ENCODE measurements at places on chromosomes 12 and 14.

DNA sequence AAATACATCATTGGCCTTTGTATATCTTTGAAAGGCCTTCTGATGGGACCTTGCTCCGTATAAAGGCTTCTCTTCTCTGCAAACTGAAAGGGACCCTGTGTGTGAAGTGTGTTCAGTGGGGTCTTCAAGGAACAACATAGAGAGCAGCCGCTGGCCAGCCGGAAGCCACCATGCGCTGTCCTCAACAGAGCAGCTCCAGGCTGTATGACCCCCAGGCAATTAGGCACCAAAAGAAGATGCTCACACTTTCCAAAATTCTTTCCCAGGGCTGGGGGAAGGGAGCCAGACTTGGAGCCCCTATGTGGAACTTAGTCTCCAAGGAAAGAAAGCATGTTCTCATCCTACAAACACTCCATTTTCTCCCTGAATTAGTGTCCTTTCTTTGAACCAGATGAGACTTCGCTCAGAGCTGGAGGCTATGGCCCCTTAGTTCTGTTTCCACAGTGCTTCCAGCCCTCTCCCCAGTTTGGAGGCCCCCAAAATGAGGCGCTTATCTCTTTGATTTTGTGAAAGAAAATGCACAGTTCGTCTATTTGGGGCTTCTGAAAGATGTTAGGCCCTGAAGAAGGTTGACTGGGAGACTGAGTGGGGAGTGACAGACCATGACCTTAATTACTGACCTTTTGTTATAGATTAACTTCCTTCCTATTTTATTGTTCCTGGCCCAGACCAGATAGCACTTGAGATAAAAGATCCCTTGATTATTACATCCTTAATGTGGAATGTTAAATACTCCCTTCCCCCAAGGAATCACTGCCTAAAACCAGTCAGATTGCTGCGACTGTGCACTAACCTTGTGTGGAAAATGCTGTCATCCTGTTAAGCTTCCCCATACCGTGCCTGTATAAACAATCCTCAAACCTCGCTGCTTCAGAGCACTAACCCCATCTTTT, 128.3 kb upstream of the FGD4 start:
- no peak for DNase-seq

DNA sequence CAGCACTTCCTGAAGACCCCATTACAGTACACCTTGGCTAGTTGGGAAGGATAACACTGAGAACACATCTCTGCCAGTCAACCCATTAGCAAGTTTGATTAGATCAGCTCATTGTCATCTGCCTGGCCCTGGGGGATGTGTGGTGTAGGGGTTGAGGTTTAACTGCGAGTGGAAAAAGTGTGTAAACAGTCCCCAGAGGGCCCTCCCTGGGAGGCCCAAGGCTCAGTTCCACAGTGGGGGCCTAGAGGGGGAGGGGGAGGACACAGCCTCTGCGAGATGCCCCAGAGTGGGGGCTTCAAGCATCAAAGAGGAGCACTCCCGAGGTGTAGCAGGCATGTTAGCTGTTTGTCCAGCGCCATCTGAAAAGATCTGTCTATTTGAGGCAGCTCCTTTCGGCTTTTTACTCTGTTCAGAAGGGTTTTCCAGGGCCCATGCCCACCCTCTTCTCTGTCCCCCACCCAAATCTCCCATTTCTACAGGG, 344 bp downstream of the LPAR5 start:
- peak; percentile 54 for DNase-seq

GRCh38 chr14:104142136-104142945, 4.0 kb downstream of the KIF26A start:
- DNase-seq = no peak

- no peak for DNase-seq
These were observed 219.1 kb upstream of the PKP2 start for GRCh38 chr12:33115716-33116115.

DNA sequence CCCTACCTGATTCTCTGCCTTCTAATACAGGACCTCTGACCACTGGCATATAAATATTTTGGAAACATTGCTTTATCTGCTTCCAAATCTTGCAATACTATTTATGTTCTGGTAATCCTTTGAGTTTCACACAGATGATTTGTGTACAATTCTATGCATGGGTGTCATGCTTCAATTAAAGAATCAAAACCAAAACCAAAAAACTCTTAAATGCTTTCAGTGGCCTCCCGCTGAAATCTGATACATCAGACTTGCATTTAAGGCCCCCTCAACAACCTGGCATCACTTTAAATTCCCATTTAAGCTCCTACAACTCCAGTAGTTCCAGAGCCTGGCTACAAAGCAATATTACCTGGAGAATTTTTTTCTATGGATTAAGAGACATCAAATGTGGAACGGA, 221.7 kb upstream of the NAV3 start:
- DNase-seq = no peak

DNA sequence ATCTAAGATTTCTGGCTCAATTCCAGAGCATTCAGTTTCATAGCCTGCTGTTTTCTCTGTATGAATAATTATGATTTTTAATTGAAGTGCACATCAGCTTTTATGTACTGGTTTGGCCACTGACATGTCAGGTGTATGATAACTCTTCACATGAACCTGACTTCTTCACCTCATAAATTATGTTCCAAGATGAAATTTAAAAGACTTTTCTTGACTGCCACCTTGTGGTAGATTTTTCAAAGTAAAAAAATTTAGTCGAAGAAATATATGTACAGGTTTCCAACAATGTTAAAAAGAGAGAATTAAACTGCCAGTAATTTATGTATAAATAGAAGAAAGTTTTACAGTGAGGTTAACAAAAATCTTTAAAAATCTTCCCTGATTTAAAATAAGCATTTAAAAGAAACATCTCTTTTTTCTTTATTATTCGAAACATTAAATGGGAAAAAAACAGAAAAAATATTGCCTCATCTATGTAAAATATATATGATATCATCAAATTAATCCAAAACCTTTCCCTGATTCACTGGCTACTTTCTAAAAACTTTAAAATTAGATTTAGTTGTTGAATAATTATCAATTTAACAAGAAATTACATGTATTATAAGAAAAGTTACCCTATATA, 124.9 kb upstream of the ATXN7L3B start:
- no peak for DNase-seq

DNA sequence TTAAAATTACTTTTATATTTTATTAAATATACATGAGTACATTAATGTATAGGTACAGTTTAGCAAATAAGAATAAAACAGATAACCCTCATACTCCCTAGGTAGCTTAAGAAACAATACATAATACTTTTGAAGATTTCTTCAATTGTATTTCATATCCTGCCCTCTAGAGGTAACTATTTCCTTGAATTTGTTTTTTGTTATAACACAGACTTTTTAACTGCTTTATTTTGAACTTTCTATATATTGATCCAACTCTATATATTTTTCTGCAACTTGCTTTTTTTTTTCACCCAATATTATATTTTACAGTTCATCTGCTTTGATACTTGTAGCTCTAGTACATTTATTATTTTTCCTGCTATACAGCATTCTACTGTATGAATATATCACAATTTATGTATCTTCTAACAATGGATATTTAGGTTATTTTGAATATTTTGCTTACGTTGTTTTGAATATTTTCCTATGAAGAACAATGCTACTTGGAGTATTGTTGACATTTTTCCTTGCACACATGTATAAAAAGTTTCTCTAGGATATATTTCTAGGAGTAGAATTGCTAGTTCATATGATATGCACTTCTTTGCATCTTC, 72.8 kb upstream of the ABCD2 start:
- DNase-seq = no peak

- no peak for DNase-seq
These were observed 629.3 kb downstream of the DIO2 start for GRCh38 chr14:79581912-79582576.

DNA sequence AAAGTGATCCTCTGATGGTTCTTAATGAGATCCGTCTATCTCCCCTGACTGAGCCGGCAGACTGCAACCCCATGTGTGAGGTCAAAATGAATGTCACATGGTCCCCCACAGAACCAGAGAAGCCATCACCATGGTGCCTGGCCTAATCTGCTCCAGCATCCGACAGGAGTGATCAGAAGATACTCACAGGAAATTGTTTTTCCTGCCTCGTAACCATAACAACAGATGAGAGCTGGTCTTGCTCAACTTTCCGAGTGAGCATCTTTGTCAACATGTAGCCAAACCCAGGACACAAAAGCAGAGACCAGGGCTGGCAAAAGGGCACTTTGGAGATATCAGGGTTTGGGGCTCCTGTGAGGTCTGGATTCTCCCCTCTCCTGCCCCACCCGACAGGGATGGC, 72.1 kb upstream of the C14orf180 start:
- DNase-seq = no peak

DNA sequence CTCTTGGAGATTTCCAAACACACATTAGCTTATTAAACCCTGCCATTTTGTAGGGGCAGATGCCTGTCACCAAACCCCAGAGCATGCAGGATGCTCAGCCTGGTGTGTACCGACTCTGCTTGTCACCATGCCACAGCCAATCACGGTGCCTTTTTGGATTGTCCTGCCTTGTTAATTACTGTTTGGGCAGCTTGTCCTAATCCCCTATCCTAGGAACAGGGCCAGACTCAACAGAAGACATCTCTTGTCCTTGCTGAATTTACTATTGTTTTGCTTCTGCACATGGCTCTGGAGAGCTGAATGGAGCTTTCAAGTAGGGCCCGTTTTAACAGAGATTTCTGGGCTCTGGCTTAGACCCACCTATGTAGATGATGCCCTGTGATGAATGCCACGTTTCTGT, 388.5 kb downstream of the AACS start:
- DNase-seq = no peak

GRCh38 chr14:45251912-45252311, 1.1 kb downstream of the MIS18BP1 start:
- DNase-seq = no peak

DNA sequence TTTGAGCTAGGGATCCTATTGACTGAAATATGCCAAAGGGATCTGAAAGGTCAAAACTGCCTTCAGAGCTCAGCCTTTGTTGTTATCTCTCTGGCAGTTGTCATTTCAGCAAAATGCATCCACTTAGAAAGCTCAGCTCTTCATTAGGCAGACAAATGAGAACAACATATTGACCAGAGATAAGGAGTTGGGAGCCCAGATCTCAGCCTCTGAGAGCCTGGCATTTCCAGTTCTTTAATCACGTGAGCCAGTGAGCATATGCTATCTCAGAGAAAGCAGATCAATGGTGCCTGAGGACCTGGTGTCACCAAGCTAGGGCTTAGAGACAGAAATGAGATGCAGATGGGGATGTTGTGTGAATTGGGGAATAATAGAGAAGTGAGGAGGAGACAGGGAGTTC, 101.1 kb downstream of the DAD1 start:
- no peak for DNase-seq

GRCh38 chr12:67456431-67456901, 187.3 kb downstream of the CAND1 start:
- DNase-seq = no peak

- no peak for DNase-seq
These were observed 10.6 kb upstream of the MLXIP start for GRCh38 chr12:122067966-122068365.

- no peak for DNase-seq
These were observed 190.1 kb downstream of the MED13L start for GRCh38 chr12:116087399-116087798.

GRCh38 chr12:49230805-49231194, 34.1 kb upstream of the TUBA1C start:
- DNase-seq = no peak

DNA sequence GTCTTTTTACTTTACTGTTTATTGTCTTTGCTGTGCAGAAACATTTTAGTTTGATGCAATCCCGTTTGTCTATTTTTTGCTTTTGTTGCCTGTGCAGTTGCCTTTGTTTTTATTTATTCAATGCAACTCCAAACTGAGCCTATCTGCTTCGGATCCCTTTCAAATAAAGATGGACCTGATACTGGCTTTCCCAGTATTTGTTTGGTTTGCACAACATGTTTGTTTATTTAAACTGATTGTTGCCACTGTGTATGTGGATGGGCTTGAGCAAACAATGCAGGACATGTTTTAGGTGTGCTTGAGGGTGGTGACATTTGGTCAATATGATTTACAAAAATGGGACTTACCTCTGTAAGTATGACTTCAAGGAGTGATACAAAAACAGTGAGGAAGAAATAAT, 6.7 kb downstream of the TRHDE start:
- no peak for DNase-seq

GRCh38 chr12:102364709-102365108, 115.7 kb downstream of the IGF1 start:
- no peak for DNase-seq

DNA sequence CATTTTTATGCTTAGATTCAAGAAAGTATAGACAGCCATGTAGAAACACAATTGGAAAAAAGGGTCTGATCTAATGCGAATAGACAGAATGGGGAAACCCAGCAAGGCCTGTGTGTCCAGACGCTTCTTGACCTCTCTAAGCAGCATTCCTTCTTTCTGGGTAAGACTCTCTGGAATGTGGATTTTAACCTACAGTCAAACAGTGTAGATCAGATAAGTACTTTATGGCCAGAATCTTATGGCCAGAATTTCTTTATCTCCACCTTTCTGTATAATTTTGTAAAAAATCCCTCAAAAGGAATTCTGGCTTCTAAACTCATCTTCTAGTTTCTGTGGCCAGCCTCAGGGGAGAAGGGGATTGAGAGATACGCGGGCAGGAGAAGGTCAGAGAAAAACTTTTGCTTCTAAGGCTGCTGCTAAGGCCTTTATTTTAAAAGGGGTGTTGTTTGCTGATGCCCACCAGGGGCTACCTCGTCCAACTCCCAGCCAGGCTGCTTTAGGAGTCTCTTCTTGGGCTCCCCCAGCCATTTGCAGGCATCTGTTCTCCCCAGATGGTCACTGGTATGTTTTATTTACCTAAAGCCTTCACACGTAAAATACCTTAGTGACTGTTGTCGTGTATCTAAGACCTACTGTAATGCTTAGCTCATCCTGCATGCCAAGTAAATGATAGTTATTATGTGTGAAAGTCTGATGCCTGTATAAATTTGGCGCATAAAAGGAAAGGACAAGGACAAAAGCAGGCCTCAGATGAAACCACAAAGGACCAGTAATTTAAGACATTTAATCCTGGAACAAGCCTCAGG, 68.4 kb downstream of the ANO6 start:
- DNase-seq = no peak

GRCh38 chr14:76715101-76715500, 46.2 kb upstream of the VASH1 start:
- no peak for DNase-seq

DNA sequence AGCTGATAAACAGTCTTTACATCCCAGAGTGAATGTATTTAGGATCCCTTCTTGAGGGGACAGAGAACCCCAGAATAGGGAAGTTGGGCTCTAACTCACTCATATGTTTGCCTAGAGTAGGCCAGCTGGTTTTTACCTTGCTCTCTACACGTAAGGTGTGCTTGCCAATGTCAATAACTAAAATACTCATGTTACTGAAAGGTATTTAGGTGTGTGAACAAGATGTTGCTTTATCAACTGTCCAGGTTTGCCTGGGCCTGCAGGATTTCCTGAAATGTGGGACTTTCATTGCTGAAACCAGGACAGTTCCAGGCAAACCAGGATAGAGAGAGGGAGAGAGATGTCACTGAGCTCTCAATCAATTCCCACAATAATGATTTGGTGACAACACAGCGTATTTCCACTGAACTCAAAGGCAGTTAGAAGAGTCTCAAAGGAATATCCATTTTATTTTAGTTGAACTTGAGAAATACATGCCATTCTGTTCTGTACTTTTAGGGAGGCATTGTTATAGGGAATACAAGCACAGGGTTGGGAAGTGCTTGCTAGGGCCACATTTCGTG, 171.7 kb downstream of the NRXN3 start:
- no peak for DNase-seq
